ENCODE measurements at places on chromosomes 13 and 19.

GRCh38 chr19:13965926-13966683, 13.8 kb downstream of the DCAF15 start:
- no peak for DNase-seq

- DNase-seq: no peak
Measured at GRCh38 chr19:40630571-40631160, 29.5 kb downstream of the LTBP4 start.

DNA sequence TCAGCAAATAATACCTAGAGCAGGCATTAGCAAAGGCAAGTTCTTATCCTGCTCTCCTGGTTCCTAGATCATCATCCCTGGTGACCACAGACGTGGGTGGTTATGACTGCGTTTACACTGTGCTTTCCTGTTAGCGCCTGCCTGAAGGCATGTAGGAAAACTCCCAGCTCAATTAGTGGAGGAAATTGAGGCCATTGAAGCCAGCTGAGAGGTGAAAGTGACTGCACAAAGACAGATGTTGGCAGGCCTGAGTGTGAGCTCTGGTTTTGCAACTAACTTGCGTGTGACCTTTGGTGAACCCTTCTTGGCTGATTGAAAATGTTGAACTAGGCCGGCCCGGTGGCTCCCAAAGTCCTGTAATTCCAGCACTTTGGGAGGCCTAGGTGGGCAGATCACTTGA, 17.5 kb upstream of the NWD1 start:
- no peak for DNase-seq

- DNase-seq: no peak
Measured at GRCh38 chr19:47158879-47159503, 28.4 kb downstream of the SAE1 start.

DNA sequence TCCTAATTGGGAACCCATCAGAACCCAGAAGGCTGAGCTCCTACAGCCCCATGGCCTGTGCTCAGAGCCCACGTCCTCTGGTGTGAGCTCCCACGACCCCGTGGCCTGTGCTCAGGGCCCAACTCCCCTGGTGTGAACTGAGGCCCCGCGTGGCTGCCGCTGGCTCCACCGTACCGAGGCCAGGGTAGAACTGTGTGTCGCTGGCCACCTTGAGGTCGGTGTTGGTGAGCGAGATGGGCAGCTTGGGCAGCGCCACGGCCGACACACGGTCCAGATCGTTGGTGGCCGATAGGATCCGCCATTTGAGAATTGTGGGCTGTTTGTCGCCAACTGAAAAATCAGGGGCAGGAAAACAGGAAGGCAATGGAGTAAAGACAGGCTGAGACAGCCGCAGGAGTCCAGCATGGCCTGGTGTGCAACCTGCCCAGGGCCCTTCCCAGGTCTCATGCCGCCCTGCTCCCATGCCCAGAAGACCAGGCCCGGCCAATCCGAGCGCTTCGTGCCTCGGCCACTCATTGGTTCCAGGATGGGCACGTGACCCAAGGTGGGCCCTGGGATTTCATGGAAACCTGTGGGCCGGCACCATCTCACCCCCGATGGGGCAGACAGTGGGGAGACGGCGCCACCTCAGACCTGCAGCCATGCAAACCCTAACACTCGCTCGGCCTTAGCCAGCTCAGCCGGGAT, 11.5 kb downstream of the MED16 start:
- DNase-seq: no peak

DNA sequence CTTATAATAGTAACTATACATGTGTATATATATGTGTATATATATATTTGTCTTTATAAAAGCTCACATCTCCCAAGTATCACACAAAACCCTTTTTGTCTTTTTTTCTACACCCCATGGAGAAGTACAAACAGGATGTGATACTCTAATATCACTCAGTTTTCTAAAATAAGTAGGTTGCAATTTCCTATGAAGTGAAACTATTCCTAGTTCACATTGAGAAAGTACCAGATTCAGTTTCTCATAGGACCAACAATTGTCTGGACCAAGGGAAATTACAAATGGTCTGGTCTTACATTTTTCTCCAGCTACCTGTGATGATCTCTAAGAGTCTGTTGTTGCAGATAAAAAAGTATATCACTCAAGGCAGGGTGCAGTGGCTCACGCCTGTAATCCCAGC, 17.9 kb upstream of the LILRB1 start:
- no peak for DNase-seq

- DNase-seq: no peak
Measured at GRCh38 chr13:107743983-107744382, 471.4 kb downstream of the LIG4 start.

GRCh38 chr19:48133094-48133493, 22.5 kb upstream of the PLA2G4C start:
- no peak for DNase-seq

DNA sequence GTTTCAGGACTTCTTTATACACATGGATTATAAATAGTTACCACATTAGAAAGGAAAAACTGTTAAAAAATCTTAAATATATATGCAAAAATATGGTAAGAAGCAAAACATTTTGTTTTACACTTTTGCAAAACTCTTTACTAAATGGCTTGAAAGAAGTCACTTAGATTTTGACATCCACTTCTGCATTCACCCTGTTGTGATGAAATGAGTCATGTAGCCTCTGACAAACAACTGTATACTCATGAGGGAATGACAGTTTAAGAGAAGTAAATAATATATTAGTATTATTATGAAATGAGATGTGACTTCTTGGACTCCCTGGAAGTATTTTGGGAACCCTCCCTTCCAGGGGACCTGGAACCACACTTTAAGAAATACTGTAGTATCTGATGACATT, 275.6 kb downstream of the DACH1 start:
- DNase-seq: no peak

GRCh38 chr13:65387743-65388347, 1842.3 kb downstream of the PCDH9 start:
- no peak for DNase-seq

GRCh38 chr13:77434289-77434688, 101.2 kb upstream of the SCEL start:
- DNase-seq: no peak

DNA sequence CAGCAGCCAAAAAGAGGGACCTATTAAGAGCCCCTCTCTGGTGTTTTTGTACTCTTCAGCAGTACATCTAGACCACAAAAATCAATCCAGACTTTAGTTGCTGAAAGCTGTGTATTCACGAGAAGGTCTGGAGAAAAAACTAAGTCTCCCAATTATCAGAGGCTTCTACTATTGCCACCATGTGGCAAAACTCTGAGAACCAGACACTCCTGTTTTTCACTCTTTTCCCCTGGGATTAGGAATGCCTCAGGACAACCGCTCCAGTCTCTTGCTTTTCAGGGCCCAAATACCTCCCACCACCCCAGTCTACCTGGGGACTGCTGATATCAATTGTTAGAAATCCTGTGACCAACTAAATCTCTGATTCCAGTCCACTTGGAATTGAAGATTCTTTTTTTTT, 30.1 kb upstream of the OBI1 start:
- DNase-seq: no peak

- no peak for DNase-seq
Measured at GRCh38 chr19:33386361-33386858, 12.9 kb downstream of the CEBPG start.

- no peak for DNase-seq
Measured at GRCh38 chr13:72346716-72347115, 380.7 kb downstream of the MZT1 start.

DNA sequence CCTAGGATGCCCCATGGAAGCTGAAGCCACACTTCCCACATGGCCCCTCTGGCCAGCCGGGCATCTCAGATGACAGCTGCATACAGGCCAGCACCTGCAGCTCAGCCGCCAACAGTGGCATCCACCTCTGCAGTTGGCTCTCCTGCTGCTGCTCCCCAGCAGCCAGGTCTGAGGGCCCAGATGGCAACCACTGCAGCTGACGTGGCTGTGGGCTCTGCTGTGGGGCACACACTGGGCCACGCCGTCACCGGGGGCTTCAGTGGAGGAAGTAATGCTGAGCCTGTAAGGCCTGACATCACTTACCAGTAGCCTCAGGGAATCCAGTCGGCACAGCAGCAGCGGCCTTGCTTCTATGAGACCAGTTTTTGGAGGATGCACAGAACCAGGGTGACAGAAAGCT, 45.3 kb upstream of the LSM14A start:
- no peak for DNase-seq

DNA sequence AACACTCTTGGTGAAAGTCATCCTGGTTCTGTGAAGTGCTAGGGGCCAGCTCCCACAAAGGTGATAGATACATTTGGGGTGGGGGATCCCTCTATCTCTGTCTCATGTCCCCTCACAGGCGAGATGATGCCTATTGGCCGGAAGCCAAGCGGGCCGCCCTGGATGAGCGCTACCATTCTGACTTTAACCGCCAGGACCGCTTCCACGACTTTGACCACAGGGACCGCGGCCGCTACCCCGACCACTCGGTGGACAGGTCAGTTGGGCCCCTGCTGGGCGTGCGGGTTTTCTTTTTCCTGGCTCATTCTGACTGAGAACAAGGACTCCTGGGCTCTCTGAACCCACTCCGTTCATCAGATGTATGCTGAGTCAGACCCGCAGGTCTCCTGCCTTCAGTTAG, 16.4 kb downstream of the MICOS13 start:
- DNase-seq: no peak

DNA sequence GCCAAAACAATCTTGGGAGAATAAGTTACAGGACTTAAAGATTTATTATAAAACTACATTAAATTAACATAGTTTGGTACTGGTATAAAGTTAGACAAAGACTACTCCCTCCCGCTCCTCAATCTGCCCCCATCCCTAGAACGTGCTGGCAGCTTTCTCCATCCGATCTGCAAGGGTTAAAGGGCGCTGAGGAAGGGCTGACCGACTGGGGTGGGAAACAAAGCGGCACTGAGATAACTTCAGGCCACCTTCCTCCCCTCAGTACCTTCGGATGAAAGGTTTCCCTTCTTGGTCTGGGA, 790 bp upstream of the SUGT1 start:
- DNase-seq: peak; percentile 92

GRCh38 chr13:111175935-111176334, 60.8 kb downstream of the ARHGEF7 start:
- no peak for DNase-seq

GRCh38 chr13:20344836-20345490, 112.8 kb upstream of the GJB6 start:
- no peak for DNase-seq

- no peak for DNase-seq
Measured at GRCh38 chr13:76266561-76266960, 619.6 kb downstream of the KCTD12 start.

GRCh38 chr19:29264897-29265296, 51.9 kb upstream of the UQCRFS1 start:
- no peak for DNase-seq

- no peak for DNase-seq
Measured at GRCh38 chr13:102567857-102568256, 28.9 kb upstream of the TPP2 start.

GRCh38 chr13:84500016-84500415, 617.7 kb upstream of the SLITRK1 start:
- DNase-seq: no peak

DNA sequence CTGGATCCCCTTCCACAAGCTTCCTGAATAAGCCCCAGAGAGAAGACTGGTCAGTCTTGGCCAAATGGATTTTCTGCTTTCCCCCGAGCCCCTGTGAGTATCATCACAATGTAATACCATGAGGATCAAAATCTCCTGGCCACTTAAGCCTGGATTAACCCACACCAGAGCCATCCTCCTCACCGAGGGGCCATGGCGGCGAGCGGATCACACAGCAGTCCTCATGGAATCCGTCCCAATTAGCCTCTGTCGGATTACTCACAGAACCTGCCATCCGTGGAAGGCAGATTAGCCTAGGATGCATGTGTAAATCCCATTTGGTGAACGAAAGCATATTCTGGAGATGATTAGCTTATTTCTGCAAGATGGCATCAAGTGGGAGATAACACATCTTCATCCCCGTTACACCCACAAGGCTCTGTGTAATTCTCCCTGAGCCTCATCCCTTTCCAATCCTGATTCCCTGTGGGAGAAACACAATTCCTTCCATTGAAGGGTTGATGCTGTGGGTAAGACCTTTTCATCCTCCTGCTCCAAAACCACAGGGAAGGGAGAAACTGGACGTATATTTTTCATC, 42.5 kb downstream of the GNG7 start:
- DNase-seq: no peak

GRCh38 chr13:44271473-44271872, 102.2 kb upstream of the SERP2 start:
- DNase-seq: no peak

DNA sequence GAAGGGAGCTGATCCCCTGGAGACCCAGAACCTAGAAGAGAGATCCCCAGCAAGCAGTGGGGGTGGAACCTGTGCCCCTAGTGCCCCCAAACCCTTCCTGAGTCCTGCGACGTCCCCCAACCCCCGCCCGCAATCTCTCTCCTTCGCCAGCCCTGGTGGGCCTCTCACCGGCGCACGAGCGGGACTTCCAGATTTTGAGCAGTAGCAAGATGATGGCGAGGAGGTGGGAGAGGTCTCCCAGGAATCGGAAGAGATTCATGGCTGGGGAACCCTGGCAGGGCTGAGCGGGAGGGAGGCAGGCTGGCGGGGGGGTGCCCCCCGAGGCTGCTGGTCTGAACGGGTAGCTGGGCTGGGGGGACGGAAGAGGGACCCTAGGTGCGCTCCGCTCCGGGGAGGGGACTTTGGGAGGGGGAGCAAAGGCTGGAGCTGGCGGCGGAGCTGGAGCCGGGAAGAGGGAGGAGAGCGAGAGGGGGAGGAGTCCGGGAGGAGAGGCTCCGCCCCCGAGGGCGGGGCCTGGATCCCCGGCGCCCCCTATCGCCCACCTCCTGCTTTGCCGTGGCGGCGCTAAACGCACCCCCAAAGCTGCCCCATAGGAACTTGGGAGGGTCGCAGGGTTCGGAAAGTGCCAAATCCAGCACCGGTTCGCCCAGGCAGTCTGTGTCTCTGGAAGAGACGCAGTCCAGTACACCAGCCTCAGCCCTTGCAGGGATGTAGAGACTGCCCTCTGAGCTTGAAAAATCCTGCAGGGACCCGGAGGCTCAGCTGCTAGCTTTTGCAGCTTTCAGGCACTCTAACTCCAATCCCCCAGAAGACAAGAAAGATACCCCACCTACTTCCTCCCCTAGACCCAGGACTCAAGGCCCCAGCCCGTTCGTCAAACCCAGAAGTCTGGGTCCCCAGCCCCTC, at the start of gene KDELR1:
Gene KDELR1, minus strand, starts transcription at position 452 of the 906 bp plus-strand sequence. Its CDS starts 193 bp downstream, at position 259.
- no peak for DNase-seq

DNA sequence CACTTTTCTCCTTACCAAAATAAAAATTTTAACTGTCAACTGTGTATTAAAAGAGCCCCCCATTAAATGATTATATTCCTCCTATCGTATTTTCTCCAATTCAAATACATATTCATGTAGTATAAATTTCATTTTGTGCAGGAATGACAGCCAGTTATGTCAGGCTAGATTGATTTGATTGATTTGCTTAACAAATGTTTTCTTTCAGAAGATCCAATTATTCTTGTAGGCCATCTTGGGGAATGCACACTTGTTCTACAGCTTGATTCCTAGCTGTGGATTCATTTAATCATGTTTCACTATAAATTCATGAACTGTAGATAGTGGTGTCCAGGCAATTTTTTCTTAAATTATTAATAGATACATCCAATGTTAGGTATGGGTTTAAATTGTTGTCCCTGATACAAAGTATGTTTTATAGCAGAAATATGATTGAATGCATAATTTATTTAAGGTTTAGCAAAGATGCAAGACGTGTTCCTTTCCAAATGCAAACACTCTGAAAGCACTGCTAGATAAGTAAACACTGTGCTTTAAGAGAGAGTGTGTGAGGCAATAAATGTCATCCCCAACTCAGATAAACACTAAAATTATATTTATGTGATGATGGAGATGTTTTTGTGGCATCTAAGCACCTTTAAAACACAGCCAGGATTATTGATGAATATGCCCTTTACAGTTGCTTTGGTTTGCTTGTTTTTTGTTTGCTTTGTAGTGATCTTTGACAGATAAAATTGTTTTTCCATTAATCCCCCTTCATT, 531.1 kb downstream of the DCT start:
- DNase-seq: peak; percentile 53
